Transverse colon (tissue), 4 donors: ENCODE measurements at places on chromosomes 11 and 22. TPM values are rescaled to one million over a fixed set of nuclear protein-coding genes. Genes with fewer than 3 reads are reported as not detected.
A peak's percentile ranks its signal among the peaks of the same experiment; 100 is the strongest.

The SDHD gene
- 166 TPM for total RNA-seq

The FERMT3 gene
- total RNA-seq: 30.3 TPM

The PANX2 gene
- not detected for total RNA-seq

The OR8G5 gene
- not detected for total RNA-seq

DNA sequence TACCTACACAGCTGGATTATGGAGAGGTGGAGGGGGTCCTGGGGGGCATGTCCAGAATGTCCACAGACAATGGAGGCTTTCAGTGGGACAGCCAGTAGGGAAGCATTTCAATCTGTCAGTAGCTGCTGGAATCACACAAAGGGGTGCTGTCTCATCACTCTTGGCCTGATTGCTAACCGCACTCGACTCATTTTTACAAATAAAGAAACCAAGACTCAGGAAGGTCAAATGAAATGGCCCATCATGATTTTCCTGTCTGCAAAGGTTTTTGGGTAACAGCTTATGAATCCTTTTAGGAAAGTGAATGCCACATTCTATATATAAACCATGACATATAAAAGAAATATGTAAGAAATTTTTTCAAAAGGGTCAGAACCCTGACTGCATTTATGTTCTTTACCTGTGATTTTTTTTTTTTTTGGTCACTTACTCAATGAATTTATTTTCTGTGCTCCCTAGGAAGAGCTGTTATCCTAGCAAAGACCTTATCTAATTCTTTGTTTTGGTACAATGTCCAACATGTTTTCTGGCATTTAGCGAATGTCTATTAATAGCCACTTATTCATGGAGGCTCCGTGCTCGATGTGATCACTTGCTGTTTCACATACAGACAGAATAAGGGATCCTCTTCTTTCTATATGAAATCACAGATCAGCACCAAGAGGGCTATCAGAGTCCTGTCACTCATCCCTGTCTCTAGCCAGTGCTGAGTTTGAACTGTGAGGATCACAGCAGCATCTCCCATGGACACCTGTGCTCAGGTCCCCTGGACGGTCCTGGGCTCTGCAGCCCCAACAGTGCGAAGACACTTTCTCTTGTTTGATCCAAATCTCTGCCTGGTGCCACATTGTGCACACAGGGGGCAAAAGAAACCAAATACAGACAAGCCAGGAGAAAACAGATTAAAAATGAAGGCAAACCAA lies 979.7 kb downstream of the NTM start:
- DNase-seq: no peak

DNA sequence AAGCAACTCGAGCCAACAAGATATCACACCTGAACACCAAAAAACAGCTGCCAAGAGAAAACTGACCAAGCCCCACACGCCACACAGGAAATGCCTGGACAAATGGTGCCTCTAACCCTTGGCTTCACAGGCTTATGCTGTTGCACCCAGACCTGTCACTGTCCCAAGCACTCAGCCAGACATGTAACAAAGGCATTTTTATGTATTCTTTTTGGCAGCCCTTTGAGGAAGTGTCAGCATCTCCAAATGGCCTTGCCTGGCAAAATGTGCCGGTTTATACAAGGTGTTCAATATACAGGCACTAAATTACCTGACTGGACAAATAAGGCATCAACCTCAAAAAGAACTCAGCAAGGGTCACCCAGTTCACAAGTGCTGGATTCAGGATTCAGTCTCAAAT lies 6.1 kb downstream of the HDHD5 start:
- DNase-seq: peak; percentile 46
